ENCODE measurements at places on chromosomes 13 and 19.

DNA sequence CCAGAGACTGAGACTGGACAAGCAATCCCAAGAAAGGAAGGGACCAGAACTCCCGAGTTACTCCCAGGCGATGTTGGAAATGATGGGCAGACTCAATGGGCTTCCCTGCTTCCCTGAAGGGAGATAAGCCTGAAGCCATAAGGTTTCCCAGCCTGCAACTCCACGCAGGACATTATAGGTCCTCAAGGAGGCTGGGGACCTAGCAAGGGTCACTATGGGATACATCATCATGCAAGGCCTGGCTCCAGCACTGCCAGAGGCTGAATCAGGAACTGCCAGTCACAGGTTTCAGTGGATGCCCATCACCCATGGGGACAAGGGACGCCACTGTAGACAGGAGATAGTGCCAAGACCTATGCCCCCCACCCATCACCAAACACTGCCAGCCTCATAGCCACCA lies 338.7 kb downstream of the IRS2 start:
- no peak for DNase-seq

GRCh38 chr13:30862707-30863106 lies 43.4 kb upstream of the MEDAG start:
- DNase-seq, result no peak

- DNase-seq, result no peak
Observed at GRCh38 chr19:51036519-51036918, 1.7 kb upstream of the KLK12 start.

DNA sequence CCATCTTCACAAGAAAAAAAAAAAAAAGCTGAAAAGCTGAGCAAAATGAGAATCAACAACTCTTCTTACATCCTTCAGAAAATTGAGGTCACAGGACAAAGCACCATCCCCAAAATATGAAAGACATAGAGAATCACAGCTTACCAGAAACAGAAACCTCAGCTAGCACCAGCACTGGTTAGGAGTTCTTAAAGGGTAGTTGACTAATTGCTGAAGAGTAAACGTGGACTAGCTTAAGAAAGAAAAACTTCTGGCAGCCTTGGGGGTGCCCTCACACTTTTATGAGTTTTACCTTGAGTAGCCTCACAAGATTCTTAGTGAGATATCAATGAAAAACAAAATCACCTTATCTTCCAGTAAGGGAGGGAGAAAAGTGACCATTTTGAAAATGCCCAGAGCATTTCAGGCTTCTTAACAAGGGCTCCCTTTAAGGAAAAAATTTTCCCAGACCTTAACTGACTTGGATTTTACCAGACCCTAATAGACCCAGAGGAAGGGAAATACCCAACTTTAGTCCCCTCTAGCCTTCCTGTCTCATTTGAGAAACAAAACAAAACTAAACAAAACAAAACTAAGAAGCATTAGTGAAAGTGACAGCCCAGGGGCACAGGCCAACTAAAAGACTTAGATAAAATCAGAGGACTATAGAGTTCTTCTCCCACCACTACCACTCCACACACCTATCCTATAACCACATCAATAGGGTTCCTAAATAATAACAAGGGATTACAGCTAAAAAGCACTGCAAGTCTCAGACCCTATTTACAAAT lies 888.6 kb downstream of the DIAPH3 start:
- no peak for DNase-seq

DNA sequence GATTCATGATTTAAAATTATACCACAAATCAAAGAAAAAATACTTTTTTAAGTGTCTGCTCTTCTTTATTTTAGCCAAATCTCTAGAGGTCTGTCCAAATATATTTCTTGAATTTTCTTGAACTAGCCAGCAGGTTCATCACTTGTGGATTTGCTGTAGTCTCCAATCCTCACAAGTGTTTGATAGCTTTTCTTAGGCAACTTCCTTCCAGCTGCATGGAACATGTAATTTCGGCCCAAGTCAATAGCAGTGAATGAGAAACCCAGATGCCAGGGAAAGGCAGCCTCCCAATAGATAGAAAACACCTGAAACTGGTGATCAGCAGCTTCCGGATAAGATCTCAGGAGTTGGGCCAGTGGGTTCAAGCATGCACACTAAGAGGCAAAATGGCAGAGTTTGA lies 15.6 kb upstream of the RNASEH2B start:
- no peak for DNase-seq

GRCh38 chr19:3548606-3549005 lies 8.8 kb downstream of the MFSD12 start:
- DNase-seq, result no peak

- DNase-seq, result peak; percentile 8
Observed at GRCh38 chr13:84844473-84844872, 954.7 kb downstream of the SLITRK6 start.

Measured in astrocyte of the cerebellum (primary cell).